Ascending aorta (tissue), 2 donors: ENCODE measurements at places on chromosomes 1 and 21.
A peak's percentile ranks its signal among the peaks of the same experiment; 100 is the strongest.

GRCh38 chr1:215079456-215079855 is 3.1 kb upstream of the KCNK2 start:
- H3K36me3 ChIP-seq = no peaks in the 10 kb centered on the region
- H3K4me3 ChIP-seq = no peak overlapping the region
- peaks cover 4% of the 10 kb centered on the region for H3K4me1 ChIP-seq
- no peak overlapping the region for H3K27ac ChIP-seq
- DNase-seq = no peak

GRCh38 chr1:53023546-53023945 is 38.5 kb upstream of the PODN start:
- H3K36me3 ChIP-seq = no peaks in the 10 kb centered on the region
- no peak for DNase-seq
- H3K27ac ChIP-seq = no peak overlapping the region
- no peak overlapping the region for H3K4me3 ChIP-seq
- no peaks in the 10 kb centered on the region for H3K4me1 ChIP-seq

DNA sequence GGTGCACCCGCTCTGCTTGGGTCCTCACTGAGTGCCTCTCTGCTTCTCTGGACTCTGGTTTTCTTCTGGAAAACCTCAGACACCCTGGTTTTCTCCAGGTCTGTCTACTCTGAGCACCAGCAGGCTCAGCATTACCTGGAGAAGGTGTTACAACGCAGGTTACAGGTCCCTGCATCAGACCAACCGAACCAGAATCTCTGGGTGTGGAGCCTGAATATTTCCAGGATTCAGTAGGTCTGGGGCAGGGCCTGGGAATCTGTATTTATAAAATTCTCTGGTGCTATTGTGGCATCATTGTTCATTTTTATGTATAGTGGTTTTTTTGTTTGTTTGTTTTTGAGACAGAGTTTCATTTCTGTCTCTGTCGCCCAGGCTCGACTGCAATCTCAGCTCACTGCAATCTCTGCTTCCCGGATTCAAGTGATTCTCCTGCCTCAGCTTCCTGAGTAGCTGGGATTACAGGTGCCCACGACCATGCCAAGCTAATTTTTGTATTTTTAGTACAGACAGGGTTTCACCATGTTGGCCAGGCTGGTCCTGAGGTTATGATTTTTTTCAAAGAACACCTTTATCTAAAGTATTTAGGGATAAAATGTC is 1.5 kb upstream of the SLC30A2 start:
- H3K4me1 ChIP-seq = no peaks in the 10 kb centered on the region
- H3K27me3 ChIP-seq = peaks cover 18% of the 10 kb centered on the region
- no peaks in the 10 kb centered on the region for H3K36me3 ChIP-seq
- no peak overlapping the region for H3K4me3 ChIP-seq
- H3K27ac ChIP-seq = no peak overlapping the region
- DNase-seq = no peak

GRCh38 chr1:175935166-175935565 is 191.8 kb upstream of the TNR start:
- peaks cover 4% of the 10 kb centered on the region for H3K36me3 ChIP-seq
- peak overlapping the region; percentile 42 for H3K27ac ChIP-seq
- no peak for DNase-seq
- H3K4me3 ChIP-seq = no peak overlapping the region

DNA sequence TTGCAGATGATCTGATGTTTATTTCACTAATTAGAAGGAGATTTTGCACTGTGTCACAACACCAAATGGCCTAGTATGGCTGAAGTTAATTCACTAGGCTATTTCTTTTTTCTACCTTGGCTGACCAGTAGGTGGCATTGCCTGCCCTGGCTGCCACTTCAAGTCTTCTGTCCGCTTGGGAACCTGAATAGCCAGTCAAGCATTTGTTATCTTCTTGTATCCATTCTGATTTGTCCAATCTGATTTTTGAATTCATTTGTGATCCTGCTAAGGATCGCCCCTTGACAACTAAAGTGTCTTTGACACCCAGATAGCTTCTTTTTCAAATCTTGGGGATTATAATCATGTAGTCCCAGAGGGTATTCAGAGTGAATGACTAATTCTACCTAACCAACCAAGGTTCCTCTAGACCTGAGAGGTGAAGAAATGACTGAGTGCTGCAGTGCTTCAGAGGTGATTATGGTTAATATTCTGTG is 99.4 kb downstream of the GIPC2 start:
- no peak overlapping the region for H3K4me3 ChIP-seq
- no peaks in the 10 kb centered on the region for H3K4me1 ChIP-seq
- H3K27me3 ChIP-seq = no peaks in the 10 kb centered on the region
- H3K27ac ChIP-seq = no peak overlapping the region

DNA sequence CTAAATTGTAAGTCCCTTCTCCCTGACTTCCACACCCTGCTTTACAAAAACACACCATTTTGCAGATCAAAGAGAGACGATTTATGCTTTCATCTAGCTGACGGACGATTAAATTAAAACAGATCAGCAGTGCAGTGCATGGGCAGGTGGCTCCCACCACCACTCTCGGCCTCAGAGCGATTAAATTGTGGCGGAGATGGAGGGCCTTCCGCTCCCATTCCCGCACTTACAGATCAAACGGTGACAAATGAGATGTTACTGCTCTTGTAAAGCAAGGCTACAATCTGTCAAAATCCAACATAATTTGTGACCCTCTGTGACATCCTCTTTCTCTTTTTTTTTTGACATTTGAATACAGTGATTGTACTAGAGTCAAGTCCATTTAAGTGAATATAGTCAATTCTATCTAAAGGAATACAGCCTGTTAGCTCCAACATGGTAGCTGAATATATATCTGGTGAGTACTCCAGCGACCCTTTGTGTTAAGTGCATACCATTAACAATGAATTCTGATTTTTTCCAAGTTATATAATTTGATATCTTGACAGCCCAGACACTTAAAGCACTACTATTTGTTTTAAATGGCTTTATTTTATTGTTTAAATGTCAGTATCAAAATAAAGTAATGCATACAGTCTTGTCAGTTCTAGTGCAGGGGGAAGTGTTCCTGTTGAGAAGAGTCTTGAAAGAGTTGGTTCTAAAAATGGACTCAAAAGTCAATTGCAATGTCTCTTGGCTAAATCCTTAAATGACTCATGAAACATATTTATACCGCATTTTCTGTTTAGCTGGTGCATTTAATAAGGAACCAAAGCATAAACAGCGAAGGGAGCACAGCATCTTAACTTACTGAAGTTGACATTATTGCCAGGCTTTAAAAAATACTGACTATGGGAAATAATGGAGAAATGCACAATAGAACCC is 109.0 kb downstream of the ESRRG start:
- no peaks in the 10 kb centered on the region for H3K27me3 ChIP-seq
- H3K4me3 ChIP-seq = no peak overlapping the region
- H3K27ac ChIP-seq = no peak overlapping the region
- H3K4me1 ChIP-seq = no peaks in the 10 kb centered on the region
- no peaks in the 10 kb centered on the region for H3K36me3 ChIP-seq

- no peaks in the 10 kb centered on the region for H3K4me1 ChIP-seq
- no peak for DNase-seq
- H3K27ac ChIP-seq = no peak overlapping the region
- H3K4me3 ChIP-seq = no peak overlapping the region
Measured at GRCh38 chr1:72286401-72286800, 4.1 kb upstream of the NEGR1 start.

DNA sequence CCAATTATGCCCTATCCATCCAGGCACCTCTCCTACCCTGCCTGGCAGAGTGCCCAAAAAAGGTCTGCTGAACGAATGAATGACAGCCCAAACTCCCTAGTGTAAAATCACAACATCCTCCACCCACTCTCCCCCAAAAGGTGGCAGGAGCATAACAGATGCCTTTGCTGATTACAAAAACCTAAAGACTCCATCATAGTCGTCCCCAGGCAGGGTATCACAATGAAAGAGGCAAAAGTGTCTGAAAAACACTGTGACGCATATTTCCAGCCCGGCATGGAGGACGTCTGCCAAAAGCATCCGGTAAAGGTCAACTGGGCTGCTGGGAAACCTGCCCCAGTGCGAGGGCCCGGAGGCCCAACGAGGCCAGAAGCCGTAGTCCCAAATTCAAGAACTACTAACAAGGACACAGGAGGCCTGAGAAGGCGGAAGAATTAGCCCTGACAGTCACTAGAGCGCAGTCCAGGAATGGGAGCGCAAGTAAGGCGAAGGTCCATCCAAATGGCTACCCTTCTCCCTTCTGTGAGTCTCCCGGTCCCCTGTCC is 576 bp downstream of the SMIM12 start:
- peaks cover 15% of the 10 kb centered on the region for H3K36me3 ChIP-seq
- peaks cover 10% of the 10 kb centered on the region for H3K4me1 ChIP-seq
- no peak for DNase-seq
- H3K4me3 ChIP-seq = peak overlapping the region; percentile 56
- H3K27ac ChIP-seq = peak overlapping the region; percentile 90

- no peaks in the 10 kb centered on the region for H3K27me3 ChIP-seq
- H3K4me3 ChIP-seq = no peak overlapping the region
- no peak overlapping the region for H3K27ac ChIP-seq
- DNase-seq = no peak
- H3K36me3 ChIP-seq = no peaks in the 10 kb centered on the region
Measured at GRCh38 chr1:181936269-181936668, 125.2 kb downstream of the ZNF648 start.

GRCh38 chr1:110069404-110070281 is 829 bp downstream of the ALX3 start:
- no peak overlapping the region for H3K27ac ChIP-seq
- peaks cover 31% of the 10 kb centered on the region for H3K27me3 ChIP-seq
- peaks cover 4% of the 10 kb centered on the region for H3K4me1 ChIP-seq
- H3K4me3 ChIP-seq = no peak overlapping the region

DNA sequence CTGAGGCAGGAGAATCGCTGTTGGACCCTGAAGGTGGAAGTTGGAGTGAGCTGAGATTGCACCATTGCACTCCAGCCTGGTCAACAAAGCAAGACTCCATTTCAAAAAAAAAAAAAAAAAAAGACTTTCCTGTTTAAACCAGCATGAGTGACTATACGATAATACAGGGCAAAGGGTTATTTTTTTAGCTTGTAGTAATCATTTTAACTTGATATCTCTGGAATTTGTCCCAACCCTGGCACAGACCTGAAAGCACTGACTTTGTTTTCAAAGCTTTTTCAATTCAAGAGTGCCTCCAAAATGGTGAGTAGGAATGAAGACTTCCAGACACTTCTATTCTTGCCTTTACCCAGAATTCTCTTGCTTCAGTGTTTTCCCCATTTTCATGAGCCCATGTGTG is 4.4 kb upstream of the TMCO2 start:
- H3K36me3 ChIP-seq = no peaks in the 10 kb centered on the region
- DNase-seq = no peak
- H3K27me3 ChIP-seq = no peaks in the 10 kb centered on the region

DNA sequence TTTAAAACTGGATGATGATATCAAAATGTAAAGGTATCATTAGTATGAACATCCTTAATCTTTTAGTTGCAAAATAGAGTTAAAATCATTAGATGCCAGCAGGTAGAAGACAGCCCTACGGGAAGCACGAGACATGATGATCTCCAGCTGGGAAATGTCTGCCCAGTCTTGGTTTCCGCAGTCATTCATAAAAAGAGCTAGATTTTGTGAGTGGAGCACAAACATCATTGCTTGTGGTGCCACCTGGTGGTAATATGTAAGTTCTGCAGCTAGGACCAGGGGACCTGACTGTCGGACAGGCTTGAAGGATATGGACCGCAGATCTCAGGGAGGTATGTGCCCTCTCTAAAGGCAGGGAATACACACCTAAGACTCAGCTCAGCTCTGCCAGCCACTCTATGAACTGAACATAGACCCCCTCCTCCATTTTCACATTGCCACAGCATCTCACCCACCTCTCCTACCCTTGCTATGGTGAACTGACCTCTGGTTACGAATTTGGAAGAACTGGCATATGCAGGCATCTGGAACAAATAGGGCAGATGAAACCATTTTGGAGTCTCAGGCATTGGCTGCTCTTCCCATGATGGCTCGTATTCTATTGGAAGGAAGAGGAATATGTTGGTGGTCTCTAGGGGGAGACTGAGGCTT is 9.2 kb downstream of the FCMR start:
- H3K27ac ChIP-seq = no peak overlapping the region
- peaks cover 10% of the 10 kb centered on the region for H3K27me3 ChIP-seq
- H3K4me3 ChIP-seq = no peak overlapping the region

GRCh38 chr1:214416858-214417257 is 134.5 kb downstream of the PTPN14 start:
- H3K4me3 ChIP-seq = no peak overlapping the region
- H3K27ac ChIP-seq = peak overlapping the region; percentile 70
- DNase-seq = no peak
- no peaks in the 10 kb centered on the region for H3K36me3 ChIP-seq
- H3K4me1 ChIP-seq = peaks cover 4% of the 10 kb centered on the region
- H3K27me3 ChIP-seq = no peaks in the 10 kb centered on the region

DNA sequence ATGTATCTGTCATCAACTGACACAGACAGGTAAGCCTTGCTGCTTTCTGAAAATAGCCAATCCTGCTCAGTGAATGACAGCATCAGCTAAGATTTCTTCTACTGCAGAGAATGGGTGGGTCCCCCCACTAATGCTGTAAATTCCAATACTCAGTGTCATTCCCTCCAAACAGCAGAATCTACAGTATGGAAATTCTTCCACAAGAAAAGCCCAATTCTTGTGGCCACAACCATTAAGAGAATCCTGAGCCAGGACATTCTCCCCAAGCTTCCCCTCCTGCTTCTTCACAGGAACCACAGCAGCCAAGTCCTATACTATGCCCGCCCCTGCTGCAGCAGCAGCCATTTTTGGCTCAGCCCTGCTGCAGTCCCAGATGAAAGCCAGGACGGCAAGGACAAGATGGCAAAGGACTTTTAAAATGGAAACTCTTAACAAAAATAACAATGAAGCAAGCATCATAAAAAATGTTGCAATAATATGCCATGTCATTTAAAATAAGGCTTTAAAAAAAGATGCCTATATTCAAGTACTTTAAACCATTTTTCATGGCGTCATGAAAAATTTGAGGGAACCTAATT is 26.8 kb downstream of the EIF4G3 start:
- peak overlapping the region; percentile 15 for H3K27ac ChIP-seq
- no peaks in the 10 kb centered on the region for H3K36me3 ChIP-seq
- H3K27me3 ChIP-seq = no peaks in the 10 kb centered on the region
- H3K4me3 ChIP-seq = no peak overlapping the region
- DNase-seq = no peak

DNA sequence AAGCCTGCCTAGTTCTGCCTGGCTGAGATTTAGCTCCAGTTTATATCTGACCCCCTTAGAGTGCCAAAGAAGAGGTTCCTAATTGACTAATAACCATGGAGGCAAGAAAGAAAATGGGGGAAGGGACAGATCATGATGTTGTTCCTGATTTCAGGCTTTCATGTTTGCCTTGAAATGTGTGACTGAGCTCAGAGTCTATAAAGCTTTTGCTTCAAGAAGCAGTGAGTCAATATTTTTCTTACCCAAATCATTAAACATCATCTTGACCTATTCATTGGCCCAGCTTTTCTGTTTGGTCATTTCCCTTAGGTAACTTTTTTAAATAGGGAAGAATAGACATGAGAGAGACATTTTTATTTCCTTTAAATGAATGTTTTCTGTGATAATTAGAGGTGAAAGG is 55.9 kb downstream of the HHAT start:
- no peaks in the 10 kb centered on the region for H3K36me3 ChIP-seq
- no peak overlapping the region for H3K4me3 ChIP-seq
- no peaks in the 10 kb centered on the region for H3K27me3 ChIP-seq
- no peak overlapping the region for H3K27ac ChIP-seq
- no peaks in the 10 kb centered on the region for H3K4me1 ChIP-seq
- DNase-seq = no peak
